Uterine smooth muscle cell (primary cell): ENCODE measurements at places on chromosomes 6 and 20. TPM values are rescaled to one million over a fixed set of nuclear protein-coding genes. Genes with fewer than 3 reads are reported as not detected.

The TUBB2A gene
- total RNA-seq = 57.4 and 95.4 TPM in 2 replicates

The WFDC2 gene
- not detected in 2 replicates for total RNA-seq

The COL19A1 gene
- under 0.01 and 0.44 TPM in 2 replicates for total RNA-seq

The MYCT1 gene
- total RNA-seq = under 0.01 and 0.11 TPM in 2 replicates

The KIAA0408 gene
- total RNA-seq = 1.4 and 1.5 TPM in 2 replicates

The MROH8 gene
- 1.1 and 1.4 TPM in 2 replicates for total RNA-seq
